ENCODE measurements at places on chromosomes 11 and 22.

DNA sequence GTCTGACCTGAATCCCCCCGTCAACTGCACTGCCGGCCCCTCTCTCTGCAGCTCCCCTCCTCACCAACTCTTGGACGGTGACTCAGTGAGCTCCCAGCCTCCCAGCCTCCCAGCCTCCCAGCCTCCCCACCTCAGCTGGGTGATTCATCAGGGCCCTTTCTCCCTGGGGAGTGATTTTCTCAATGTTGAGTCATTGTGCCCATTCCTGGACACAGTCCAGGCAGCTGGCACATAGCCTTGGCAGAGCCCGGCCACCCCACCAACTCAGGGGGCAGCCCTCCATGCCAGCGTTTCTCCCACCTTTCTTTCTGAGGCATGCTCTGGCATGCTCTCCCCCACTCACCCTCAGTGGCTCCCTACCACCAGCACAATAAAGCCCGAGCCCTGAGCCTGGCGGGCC is 30.7 kb downstream of the PDE2A start:
- DNase-seq, result no peak

DNA sequence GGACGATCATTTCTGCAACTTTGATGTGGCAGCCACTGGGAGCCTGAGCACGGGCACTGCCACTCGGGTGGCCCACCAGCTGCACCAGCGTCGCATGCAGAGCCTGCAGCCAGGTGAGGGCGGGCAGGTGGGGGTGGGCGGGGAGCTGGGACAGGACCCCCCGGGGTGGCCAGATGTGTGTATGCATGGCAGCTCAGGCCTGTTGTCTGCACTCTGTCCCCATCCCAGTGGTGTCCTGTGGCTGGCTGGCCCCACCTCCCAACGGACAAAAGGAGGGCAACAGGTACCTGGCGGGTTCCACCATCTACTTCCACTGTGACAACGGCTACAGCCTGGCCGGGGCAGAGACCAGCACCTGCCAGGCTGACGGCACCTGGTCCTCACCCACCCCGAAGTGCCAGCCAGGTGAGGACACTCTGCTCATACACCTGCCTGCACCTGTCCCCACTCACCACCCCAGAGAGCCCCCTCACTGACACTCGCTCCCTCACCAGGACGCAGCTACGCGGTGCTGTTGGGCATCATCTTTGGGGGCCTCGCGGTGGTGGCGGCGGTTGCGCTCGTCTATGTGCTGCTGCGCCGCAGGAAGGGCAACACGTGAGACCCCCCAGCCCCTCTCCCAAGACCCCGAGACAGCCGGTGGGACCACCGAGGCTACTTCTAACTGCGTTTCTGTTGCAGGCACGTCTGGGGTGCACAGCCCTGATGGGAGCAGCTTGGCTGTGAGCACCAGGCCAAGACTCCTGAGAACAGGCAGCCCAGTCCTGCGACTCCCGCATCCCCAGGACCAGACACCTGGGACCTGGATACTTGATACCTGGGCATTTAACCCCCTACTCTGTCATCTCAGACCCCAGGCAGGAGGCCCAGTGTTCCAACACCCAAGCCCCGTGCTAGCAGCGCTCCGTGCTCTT is 6.7 kb downstream of the SUSD2 start:
- no peak for DNase-seq

DNA sequence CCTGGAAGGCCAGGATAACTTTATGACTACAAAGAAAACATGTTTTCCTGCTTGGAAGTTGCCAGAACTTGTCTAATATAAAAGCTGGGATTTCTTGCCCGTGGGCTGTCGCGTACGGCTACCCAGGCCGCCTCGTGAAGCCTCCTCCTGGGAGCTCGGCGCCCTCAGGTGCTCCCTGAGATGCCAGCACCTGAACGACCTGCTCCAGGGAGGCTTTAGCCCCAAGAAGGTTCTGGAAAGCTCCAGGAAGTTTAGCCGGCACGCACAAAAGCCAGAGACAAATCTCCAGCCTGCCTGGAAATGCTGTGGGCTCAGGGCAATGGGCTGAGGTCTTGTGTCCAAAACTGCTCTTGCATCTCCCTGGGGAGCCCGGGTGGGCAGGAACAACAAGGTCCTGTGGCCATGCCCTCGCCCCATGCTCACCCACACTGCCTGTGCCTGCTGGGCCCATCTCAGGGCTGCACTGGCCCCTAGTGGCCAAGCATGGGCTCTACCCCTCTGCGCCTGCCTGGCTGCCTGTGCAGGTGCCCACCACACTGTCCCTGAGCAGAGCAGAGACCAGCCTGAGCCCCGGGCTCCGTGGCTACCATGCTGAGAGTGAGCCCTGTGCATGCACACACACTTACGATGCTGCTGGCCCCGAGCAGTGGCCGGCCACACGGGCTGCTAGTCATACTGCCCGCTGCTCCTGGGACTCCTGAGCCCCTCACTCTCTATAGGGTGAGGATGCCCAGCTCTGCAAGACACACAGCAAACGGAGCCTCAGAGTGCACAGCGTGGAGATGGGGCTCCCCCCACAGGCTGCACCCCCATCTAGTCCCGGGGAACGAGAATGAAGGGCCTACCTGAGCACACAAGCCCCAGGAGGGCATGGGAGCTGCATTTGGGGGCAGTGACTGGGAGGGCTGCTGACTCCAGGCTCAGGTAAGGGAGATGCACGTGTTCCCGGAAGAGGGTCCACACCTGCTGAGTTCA is 4.9 kb upstream of the CELSR1 start:
- peak; percentile 72 for DNase-seq

GRCh38 chr11:24082860-24083259 is 414.0 kb upstream of the LUZP2 start:
- DNase-seq, result no peak

- DNase-seq, result no peak
Observed at GRCh38 chr11:119189393-119189792, 4.1 kb downstream of the NHERF4 start.

- no peak for DNase-seq
Observed at GRCh38 chr22:43183496-43184277, 3.2 kb downstream of the TTLL12 start.

- DNase-seq, result no peak
Observed at GRCh38 chr22:22616636-22617035, 27.8 kb upstream of the GGTLC2 start.

DNA sequence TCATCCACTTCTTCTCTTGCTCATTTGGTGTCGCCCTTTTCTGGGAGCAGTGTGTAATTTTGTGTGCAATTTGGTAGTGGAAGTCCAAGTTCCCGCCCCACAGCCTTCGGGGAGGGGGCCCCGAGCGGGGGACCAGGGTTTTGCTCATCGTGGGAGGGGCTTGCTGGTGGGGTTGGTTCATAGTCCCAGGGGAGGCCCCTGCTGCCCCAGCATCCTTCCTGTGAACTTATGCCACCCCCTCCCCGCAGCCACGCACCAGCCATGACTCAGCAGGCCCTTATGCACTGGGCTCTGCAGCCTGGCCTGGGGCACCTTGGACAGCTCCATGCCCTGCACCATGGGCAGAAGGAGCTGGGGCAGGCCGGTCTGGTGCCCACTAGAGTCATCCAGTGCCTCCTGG is 1183.6 kb downstream of the BRD1 start:
- DNase-seq, result no peak

- DNase-seq, result no peak
Observed at GRCh38 chr11:46451759-46452158, 60.2 kb upstream of the CHRM4 start.

DNA sequence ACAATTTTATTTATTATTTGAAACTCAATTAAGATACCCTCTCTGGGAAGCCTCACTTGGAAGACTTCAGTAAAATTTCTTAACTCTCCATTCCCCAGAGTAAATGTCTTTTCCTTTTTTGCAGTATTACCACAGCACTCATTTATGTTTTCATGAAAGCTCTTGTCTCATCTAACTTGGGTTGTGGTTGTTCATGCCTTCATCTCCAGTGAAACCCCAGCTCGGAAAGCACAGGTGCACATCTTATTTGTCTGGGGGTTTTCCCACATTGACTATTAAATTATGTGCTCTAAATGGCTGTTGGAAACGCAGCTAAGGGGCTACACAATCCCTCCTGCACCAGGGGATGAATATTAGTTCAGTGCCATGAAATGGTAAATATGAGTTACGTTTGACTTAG is 954.2 kb upstream of the RAG2 start:
- DNase-seq, result no peak

DNA sequence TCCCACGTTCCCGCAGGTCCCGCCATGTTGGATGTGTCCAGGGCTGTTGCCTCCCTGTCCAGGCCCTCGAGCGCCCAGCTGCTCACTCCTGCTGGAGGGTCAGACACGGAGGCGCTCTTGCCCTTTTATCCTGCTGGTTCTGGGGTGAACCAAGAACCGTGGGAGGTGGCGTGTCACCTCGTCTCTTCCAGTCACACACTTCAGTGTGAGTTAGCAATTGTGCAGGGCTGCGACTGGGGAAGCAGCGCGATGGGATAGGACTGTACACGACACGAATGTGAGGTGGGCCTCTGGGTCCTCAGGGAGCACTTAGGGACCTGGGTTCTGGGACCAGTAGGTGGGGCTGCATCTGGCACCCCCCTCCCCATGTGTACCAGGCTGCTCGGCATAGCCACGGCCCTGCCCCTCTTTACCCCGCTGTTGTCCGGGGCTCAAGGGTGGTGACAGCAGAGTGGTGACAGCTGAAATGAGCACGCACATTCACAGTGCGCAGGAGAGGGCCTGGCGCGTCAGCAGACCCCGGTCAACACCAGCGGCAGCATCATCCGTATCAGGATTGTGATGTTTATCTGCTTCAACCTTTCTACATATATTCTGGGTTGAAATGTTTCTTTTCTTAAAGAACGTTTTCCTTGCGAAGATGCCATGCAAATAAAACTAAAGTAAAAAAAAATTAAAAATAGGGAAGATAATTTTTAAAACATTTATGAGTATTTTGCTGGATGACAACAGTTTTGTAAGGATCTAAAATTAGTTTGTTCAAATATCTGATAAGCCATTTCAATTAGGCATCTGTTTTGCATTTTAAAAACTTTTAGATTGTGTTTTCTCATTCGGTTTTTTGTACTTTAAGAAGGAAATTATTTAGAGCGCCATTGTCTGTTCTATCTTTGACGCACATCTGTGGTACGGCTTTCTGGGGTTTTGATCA is 210.7 kb downstream of the TBC1D22A start:
- no peak for DNase-seq

GRCh38 chr11:44811841-44812448 is 85.2 kb downstream of the TSPAN18 start:
- DNase-seq, result no peak

GRCh38 chr11:122100756-122101080 is 15.3 kb downstream of the BLID start:
- no peak for DNase-seq

- DNase-seq, result no peak
Observed at GRCh38 chr11:35174666-35175065, 35.7 kb downstream of the CD44 start.

DNA sequence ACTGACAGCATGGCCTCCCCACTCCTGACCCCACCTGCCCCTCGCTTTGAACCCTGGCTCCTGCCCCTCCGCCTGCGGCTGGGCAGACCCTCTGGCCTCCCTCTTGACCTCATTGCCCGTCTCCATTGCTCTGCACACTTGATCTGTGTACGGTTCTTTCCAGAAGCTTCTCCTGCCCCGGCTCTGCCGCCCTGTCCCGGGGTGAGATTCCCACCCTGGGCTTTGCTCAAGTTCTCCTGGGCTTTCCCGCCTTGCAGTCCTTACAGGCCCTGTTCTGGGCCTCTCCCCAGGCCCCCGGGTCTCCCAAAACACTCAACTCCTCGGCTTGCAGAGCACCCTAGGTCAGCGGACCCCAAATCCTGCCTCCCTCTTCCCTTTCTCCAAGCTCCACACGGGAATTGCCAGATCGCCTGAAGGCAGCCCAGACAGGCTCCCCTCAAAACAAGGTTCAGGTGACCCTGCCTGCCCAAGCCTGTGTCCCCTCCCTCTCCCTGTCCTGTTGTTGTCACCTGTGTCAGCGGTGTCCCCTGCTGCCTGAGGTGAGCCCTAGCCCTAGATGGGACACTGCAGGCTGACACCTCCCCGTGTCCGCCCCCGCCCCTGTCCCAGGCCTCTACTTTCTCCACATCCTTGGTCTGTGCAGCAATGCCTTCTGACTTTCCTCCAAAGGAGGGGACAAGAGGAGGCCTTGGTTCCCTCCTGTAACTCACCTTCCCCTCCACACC is 1.5 kb downstream of the GAL start:
- no peak for DNase-seq

GRCh38 chr11:69732910-69733309 is 29.1 kb upstream of the FGF19 start:
- DNase-seq, result no peak

DNA sequence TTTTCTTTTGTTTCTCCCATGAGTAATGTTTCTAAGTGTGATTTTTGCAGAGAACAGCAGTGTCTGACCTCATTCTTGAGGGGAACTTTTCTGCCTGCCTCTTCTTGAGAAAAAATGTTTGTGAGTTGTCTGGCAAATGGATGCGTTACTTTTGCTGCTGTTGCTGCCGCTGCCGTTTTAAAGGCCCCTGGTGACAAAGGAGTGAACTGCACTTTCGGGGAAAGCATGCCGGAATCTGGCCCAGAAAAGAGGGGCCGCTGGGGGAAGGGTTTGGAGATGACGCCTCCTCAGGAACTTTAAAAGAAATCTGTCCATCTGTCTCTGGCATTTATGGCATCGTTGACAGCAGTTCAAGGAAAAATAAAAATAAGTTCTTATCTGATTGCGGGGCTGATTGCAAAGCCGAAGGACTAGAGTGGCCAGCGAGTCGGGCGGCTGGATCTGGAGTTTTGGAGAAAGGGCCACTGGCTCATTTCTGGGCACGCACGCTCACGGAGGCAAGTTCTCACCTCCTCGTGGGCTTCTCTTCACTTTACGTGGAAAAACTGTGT is 16.5 kb downstream of the ZBTB16 start:
- peak; percentile 50 for DNase-seq

DNA sequence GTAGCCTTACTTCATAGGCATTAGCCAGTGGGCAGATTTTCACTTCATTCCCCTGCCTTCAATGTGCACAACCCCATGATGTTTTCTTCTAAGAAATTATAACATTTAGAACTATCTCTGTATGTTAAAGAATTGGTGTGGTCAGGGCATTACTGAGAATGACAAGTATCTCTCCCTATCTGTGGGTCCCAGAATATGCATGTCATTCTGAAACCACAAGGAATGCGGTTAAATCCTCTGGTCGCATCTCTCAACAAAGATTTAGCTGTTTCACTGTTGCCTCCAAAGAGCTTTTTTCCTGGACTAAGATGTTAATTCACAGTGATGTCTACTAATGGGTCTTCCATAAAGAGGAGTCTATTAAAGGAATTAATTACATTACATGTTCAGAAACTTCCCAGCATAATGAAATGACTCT is 62.7 kb downstream of the LIF start:
- DNase-seq, result no peak

DNA sequence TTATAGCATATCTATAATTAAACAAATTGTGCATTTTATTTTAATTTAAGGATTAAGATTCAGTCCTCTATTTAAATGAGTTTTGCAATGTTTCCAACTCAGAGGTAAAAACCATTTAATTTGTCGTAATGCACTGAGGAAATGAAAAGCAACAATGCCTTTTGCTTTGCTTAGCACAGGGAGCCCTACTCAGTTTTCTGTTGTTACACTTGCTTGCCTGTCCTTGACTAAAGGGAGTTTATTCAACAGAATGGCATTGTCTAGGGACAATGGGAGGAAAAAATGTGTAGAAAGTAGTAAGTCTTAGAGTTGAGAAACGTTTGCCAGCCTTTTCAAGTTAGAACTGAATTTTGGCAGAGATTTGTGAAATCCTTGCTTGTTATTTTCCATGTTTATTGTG is 734.2 kb upstream of the ANO3 start:
- DNase-seq, result no peak

Data from CD4-positive, alpha-beta T cell treated with Interleukin-17A for 4 hours (primary cell).